ENCODE measurements at places on chromosomes 11 and 22. TPM values are rescaled to one million over a fixed set of nuclear protein-coding genes. Genes with fewer than 3 reads are reported as not detected.
A peak's percentile ranks its signal among the peaks of the same experiment; 100 is the strongest.

Gene PRSS23
- polyA plus RNA-seq, result 429 TPM

Gene SERPIND1
- not detected for polyA plus RNA-seq

DNA sequence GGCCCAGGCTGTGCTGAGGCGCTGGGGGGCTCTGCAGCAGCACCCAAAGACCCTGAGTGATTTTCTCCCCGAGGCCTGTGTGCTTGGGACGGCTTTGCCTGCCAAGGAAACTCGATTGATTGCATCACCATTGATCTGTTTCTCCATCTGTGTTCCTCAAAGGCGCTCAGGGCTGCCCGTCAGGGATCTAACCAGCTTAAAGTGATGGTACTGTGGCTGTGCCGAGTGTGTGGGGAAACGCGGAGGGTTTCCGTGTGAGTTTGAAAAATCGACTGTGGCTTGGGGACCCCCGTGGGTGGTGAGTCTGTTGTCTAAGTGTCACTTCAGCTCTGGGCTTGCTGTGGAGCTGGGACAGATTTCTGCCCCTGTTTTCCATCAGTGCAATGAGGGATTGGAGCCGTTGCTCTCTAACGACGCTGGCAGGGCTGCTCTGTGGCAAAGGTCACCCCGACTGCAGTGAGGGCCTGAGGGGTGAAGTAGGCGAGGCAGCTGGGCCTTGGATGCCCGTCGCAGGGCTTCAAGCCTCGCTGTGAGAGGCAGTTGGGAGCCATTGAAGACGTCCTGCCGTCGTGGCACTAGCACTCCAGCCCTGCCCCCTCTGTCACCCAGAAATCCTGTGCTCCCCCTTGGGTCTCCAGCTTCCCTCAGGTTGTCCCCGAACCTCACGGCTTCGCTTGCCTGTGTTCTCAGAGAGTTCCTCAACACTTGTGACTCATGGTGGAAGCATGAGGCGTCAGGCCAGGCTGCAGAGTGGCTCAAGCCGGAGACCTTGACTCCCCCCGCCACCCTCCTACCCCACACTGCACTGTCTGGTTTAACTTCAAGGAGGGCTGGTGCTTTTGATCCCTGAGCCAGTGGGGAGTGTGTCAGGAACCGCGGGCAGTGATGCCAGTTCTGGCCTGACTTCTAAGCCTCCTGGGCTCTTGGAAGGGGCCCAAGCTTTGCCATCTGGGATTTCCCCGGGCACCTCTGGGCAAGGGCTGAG lies 21.8 kb downstream of the CACNA1I start:
- no peak overlapping the region for H3K27ac ChIP-seq
- no peaks in the 10 kb centered on the region for H3K27me3 ChIP-seq
- no peaks in the 10 kb centered on the region for H3K36me3 ChIP-seq
- peak; percentile 49 for DNase-seq
- H3K4me1 ChIP-seq, result peaks cover 19% of the 10 kb centered on the region
- no peak overlapping the region for H3K4me3 ChIP-seq

Gene TESMIN
- 2.0 TPM for polyA plus RNA-seq

- H3K4me1 ChIP-seq, result no peaks in the 10 kb centered on the region
- DNase-seq, result no peak
- no peaks in the 10 kb centered on the region for H3K27me3 ChIP-seq
- H3K4me3 ChIP-seq, result no peak overlapping the region
These were observed 144.7 kb downstream of the TTC17 start for GRCh38 chr11:43503417-43503816.

Gene TEX12
- 0.15 TPM for polyA plus RNA-seq

DNA sequence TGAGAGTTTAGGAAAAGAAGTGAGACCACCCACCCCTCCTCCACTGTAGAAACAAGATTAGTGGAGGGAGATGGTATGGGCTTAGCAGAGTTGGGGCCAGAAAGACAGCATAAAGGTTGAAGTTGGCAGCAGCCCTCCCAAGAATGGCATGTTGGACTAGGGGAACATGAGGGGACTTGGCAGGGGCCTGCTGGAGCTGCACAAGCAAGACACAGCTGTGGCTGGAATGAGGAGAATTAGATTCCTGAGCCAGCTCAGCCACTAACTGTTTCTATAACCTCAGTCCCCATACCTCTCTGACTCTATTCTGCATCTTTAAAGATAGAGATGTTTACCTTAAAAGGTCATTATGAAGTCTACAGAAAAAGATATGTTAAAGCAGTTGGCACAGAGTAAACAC lies 13.2 kb downstream of the MAP6 start:
- H3K36me3 ChIP-seq, result no peaks in the 10 kb centered on the region
- no peaks in the 10 kb centered on the region for H3K27me3 ChIP-seq
- H3K27ac ChIP-seq, result peak overlapping the region; percentile 84
- DNase-seq, result no peak
- H3K4me3 ChIP-seq, result no peak overlapping the region
- H3K4me1 ChIP-seq, result peaks cover 15% of the 10 kb centered on the region

- H3K4me3 ChIP-seq, result no peak overlapping the region
- peaks cover 7% of the 10 kb centered on the region for H3K4me1 ChIP-seq
- no peak overlapping the region for H3K27ac ChIP-seq
- no peaks in the 10 kb centered on the region for H3K36me3 ChIP-seq
These were observed 1009.6 kb upstream of the CCDC90B start for GRCh38 chr11:84295815-84296214.

- no peaks in the 10 kb centered on the region for H3K4me1 ChIP-seq
- DNase-seq, result no peak
- no peaks in the 10 kb centered on the region for H3K36me3 ChIP-seq
- no peak overlapping the region for H3K27ac ChIP-seq
- H3K27me3 ChIP-seq, result no peaks in the 10 kb centered on the region
These were observed 20.0 kb downstream of the MMP7 start for GRCh38 chr11:102510439-102511135.

Gene DGAT2
- polyA plus RNA-seq, result 1.1 TPM

GRCh38 chr11:111944139-111944538 lies 7.0 kb downstream of the DIXDC1 start:
- no peaks in the 10 kb centered on the region for H3K27me3 ChIP-seq
- no peak for DNase-seq
- no peak overlapping the region for H3K27ac ChIP-seq
- no peak overlapping the region for H3K4me3 ChIP-seq
- peaks cover 53% of the 10 kb centered on the region for H3K4me1 ChIP-seq

Gene FXYD6
- polyA plus RNA-seq, result 1.4 TPM

DNA sequence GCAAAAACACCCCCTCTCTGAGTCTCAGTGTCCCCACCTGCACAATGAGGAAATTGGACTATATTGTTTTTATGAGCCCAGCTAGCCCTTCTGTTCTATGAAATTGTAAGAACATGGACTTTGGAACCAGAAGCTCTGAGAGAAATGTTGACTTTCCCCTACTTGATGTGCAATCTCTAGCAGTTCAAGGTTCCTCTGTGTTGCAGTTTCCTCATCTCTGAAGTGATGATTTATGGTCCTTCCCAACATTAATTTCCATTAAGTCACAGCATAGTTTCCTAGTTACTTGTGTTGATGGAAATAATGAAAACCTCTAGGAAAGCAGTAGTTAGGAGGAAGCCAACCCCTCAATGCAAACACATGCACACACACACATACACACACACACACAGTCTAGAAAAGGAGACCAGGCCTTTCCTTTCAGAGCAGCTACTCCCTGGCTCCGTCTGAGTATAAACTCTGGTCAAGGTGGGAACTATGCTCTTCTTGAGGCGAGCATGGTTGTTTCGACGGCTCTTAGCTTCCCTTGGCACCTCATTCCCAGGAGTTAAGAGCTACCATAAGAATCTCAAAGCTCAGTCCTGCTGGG lies 518.4 kb downstream of the SOX6 start:
- H3K4me3 ChIP-seq, result no peak overlapping the region
- H3K36me3 ChIP-seq, result no peaks in the 10 kb centered on the region
- H3K27ac ChIP-seq, result no peak overlapping the region
- H3K27me3 ChIP-seq, result no peaks in the 10 kb centered on the region
- H3K4me1 ChIP-seq, result no peaks in the 10 kb centered on the region

- DNase-seq, result no peak
- no peaks in the 10 kb centered on the region for H3K27me3 ChIP-seq
- H3K4me1 ChIP-seq, result no peaks in the 10 kb centered on the region
- no peak overlapping the region for H3K27ac ChIP-seq
- H3K36me3 ChIP-seq, result no peaks in the 10 kb centered on the region
- no peak overlapping the region for H3K4me3 ChIP-seq
These were observed 76.9 kb upstream of the API5 start for GRCh38 chr11:43234881-43235280.

DNA sequence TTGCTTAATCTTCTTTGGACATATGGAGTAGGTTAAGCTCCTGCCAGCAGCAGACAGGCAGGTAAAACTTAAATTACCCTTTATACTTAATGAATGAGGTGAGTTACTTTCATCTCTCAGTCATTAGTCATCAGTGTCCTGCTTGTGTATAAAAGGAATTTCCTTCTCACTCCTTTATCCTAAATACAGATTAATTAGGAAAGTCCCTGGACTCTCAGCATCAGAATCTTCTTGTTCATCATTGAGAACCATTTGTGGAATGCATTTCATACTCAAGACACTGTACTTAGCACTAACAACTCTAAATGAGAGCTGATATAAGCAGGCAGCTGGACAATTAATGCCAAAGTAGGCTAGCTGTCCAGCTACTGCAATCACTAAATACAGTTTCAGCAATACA lies 630.4 kb downstream of the METTL15 start:
- no peaks in the 10 kb centered on the region for H3K27me3 ChIP-seq
- no peaks in the 10 kb centered on the region for H3K36me3 ChIP-seq
- H3K4me3 ChIP-seq, result no peak overlapping the region
- no peak for DNase-seq

Gene APOBEC3A
- polyA plus RNA-seq, result not detected

Gene MYO7A
- polyA plus RNA-seq, result 0.08 TPM

DNA sequence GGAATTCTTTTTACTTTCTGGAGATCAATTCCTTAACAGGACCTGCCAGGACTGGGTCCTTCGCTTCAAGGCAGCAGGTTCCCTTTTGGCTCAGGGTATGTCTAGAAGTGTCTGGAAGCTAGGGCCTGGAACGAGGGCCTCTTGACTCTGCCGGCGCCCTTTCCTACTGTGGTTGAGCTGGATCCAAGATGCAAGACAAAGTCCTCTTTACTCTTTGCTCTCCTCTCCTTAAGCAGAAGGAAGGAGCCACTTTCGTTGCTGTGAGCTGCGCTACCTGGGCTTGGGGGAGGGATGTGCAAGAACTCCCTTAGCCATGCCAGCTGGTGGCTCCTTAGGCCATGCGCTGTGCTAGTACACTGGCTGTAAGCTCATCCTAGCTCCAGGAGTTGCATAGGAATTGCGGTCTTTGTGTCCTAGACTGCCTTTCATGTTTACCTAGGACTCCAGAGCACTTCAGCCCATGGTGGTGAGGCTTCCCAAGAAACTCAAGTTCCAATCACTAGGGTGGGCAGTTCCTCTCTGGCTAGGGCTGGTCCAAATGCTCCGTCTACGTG lies 18.1 kb downstream of the GLB1L2 start:
- H3K27ac ChIP-seq, result no peak overlapping the region
- no peaks in the 10 kb centered on the region for H3K36me3 ChIP-seq
- H3K4me1 ChIP-seq, result no peaks in the 10 kb centered on the region
- no peak overlapping the region for H3K4me3 ChIP-seq
- DNase-seq, result no peak

DNA sequence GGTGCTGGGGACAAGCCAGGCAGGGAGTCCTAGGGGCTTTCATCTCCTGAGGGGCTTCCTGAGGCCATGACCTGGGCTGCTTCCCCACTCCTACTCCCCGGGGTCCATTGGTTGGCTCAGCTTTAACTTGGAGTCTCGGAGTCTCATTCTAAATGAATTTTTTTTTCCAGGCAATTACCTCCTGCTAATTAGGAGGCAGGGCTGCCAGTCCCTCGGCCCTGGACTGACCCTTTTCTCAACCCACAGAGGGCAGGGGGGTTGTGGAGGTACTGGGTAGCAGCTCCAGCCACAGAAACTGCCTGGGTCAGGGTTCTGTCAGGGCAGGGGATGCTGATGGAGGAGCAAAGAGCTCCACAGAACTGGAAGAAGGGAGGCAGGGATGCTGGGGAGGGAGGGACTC lies 11.9 kb downstream of the SYT7 start:
- peaks cover 82% of the 10 kb centered on the region for H3K4me1 ChIP-seq
- peak overlapping the region; percentile 25 for H3K27ac ChIP-seq
- DNase-seq, result no peak
- H3K4me3 ChIP-seq, result no peak overlapping the region
- no peaks in the 10 kb centered on the region for H3K27me3 ChIP-seq

GRCh38 chr11:94780432-94780831 lies 12.3 kb downstream of the AMOTL1 start:
- no peaks in the 10 kb centered on the region for H3K27me3 ChIP-seq
- no peaks in the 10 kb centered on the region for H3K36me3 ChIP-seq
- DNase-seq, result peak; percentile 22
- H3K27ac ChIP-seq, result peak overlapping the region; percentile 71
- peak overlapping the region; percentile 42 for H3K4me3 ChIP-seq

Gene OR10A3
- polyA plus RNA-seq, result not detected

GRCh38 chr22:20979243-20979809 lies 2.8 kb upstream of the LZTR1 start:
- DNase-seq, result peak; percentile 70
- peaks cover 25% of the 10 kb centered on the region for H3K4me1 ChIP-seq
- no peak overlapping the region for H3K27ac ChIP-seq
- H3K36me3 ChIP-seq, result peaks cover 6% of the 10 kb centered on the region

DNA sequence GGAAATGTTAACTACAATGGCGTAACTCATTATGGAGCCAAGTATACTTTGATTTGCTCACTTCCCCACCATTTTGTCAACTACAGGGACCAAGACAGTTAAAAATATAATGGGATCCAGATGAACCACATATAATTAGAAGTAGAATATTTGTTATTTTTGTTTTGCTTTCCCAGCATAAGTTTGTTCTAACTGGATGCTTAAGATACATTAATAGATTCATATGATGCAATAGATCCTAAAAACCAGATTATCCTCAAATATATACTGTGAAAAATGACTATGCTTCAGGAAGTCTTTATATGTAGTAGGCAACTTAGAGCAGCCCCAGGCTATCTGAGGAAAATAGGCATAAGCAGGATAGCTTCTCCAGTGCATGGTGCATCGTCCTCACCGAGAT lies 38.3 kb downstream of the SESN3 start:
- no peak overlapping the region for H3K27ac ChIP-seq
- H3K4me1 ChIP-seq, result no peaks in the 10 kb centered on the region
- no peak for DNase-seq
- H3K36me3 ChIP-seq, result peaks cover 29% of the 10 kb centered on the region
- no peak overlapping the region for H3K4me3 ChIP-seq
- H3K27me3 ChIP-seq, result no peaks in the 10 kb centered on the region

DNA sequence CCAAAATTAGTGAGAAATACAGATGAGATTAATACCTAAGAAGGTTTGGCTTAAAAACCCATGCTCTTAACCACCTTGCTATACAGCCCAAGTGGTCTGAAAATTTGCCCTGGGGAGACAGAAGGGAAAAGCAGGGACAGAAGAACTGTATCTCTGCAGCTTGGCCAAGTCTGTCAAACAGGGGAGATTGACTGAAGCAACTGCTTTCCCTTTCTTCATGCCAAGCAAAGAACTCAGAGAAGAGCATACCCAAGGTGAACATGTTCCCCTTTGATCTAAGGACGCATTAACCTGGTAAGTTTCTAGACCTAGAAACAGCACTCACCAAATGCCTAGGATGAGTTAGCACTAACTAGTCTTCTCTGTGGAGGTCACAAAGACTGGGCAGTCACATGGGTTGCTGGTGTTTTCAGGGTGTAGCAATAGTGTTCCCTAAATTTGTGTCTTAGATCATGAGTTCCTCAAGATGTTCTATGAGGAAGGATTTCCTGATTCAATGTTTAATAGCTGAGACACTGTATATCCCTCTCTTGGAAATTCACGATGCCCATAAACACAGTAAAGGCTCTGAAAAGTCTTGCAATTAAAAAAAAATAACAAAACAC lies 75.6 kb upstream of the GRAMD1B start:
- peaks cover 24% of the 10 kb centered on the region for H3K27me3 ChIP-seq
- no peak for DNase-seq
- H3K36me3 ChIP-seq, result no peaks in the 10 kb centered on the region
- H3K27ac ChIP-seq, result no peak overlapping the region
